ENCODE measurements at places on chromosomes 7 and 10.

DNA sequence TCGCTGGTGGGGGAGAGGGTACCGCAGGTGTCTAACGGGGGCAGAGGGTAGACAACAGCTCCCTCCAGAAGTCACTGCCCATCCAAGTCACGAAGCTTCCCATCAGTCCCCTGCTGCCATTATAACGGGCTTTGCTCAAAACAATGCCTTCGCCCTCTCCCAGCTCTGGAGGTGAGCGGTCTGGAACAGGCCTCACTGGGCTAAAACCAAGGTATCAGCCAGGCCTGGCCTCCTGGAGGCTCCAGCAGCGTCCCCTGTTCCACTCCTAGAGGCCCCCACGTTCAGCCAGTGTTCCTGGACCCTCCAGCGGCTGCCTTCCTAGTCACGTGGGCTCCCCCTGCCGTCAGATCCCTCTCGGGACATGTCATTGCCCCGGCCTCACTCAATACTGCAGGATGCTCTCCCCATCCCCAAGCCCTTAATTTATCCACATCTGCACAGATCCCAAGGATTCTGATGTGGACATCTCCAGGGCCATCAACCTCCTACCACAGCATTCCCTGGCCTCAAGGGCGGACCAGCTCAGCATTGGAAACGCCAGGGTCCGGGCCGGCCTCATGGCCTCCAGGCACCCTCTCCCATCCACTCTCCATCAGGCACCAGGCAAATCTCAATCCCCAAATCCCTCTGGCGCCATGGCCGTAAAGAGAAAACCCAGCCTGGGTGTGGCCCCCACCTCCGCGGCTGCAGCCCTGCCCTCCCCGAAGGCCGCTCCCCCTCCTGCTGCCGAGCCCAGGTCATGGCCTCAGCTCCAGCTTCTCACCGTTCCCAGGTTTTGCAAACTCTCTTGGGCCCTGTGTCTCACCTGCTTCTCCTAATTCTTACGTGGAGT is 104.1 kb upstream of the FAM20C start:
- DNase-seq: no peak

- DNase-seq: peak; percentile 84
Measured at GRCh38 chr10:89431977-89432376, 17.6 kb downstream of the IFIT5 start.

DNA sequence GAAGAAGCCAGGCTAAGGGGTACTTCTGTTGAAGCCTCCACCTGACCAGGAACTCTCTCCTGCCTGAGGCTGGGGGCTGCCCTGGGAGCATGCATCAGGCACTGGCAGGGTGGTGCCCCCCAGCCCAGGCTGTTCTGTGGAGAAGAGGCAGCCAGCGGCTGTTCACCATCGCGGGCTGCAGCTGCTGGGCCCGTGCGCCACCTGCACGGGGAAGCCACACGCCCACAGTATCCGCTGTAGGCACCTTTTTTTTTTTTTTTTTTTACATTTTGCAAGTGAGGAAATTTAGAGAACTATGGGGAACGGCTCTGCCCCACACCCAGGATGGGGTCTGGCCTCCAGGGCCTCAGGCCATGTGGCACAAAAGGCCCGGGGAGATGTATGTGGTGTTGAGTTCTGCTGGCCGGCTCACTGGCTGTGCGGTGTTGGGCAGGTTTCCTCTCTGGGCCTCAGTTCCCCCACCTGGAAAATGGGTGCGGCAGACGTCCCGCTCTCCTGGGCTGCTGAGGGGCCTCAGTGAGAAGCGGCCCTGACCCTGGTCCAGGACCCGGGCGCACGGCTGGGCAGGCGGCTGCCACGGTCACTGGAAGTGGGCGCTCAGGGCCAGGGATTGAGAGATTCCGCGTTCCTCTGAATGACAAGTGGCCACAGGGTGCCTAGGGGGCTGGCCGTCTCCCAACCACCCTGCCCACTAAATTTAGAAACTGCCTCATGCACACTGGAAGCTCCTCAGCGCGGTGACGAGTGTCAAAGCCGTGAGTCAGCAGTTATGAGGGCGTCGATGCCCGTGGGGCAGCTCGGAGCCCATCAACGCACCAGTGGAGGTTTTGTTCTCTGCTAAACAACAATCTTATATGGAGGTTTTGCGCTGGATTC is 8.8 kb upstream of the INTS1 start:
- peak; percentile 30 for DNase-seq

- DNase-seq: no peak
Measured at GRCh38 chr10:102675011-102675665, 30.9 kb downstream of the TRIM8 start.

- DNase-seq: no peak
Measured at GRCh38 chr10:64040781-64041180, 519.6 kb downstream of the REEP3 start.

- DNase-seq: peak; percentile 69
Measured at GRCh38 chr10:100341953-100342626, 4.9 kb upstream of the SCD start.

- no peak for DNase-seq
Measured at GRCh38 chr7:31720366-31720765, 33.4 kb downstream of the PPP1R17 start.

- no peak for DNase-seq
Measured at GRCh38 chr7:74183653-74184450, 9.7 kb downstream of the EIF4H start.

DNA sequence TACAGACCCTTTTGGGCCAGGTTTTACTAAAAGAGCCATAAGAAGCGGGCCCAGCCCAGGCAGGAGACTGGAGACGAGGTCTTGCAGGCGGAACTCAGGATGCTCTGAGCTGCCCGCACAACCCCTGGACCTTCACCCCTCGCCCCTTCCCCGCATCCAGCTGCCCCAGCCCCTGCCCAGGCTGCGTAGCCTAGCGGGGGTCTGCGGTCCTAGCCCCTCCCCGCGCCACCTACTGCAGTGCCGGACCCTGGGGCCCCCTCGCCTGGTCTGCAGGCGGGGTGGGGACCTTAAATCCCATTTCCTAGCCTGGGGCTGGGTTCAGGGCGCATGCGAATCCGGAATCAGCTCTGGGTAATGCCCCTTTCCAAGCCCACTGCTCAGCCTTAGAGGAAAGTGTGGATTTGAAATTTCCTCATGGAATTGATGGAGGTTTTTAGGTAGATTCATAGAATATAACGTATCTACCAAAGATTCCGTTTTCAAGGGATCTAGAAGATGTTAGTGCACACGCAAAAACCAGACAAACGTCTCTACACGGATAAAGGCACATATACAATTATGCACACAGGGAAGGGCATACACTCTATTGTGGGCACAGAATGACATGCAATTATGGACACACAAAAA is 546 bp upstream of the HOXA3 start:
- DNase-seq: no peak

GRCh38 chr10:79179957-79180309 is 111.2 kb downstream of the ZMIZ1 start:
- no peak for DNase-seq

- DNase-seq: no peak
Measured at GRCh38 chr10:85864868-85865526, 501.6 kb downstream of the GRID1 start.

- DNase-seq: no peak
Measured at GRCh38 chr10:9800011-9800410, 1217.7 kb upstream of the CELF2 start.

DNA sequence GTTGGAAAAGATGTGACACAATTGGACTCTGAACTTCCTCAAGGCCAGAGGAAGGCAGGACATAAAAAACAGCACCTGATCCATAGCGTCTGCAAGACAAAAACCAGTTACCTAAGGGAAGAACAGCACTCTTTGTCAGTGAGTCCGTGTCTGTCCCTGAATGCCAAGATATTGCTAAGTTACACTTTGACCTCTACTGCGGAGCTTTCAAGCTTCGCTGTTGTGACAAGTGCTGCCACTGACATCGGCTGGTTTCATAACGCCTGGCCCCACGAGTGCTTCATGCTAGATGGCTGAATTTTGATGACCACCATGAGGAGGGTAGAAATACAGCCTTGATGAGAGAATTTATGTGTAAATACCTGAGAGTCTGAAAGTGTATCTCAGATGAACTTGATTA is 49.7 kb upstream of the JAZF1 start:
- no peak for DNase-seq

GRCh38 chr10:12588091-12588860 is 238.9 kb downstream of the CAMK1D start:
- DNase-seq: no peak

DNA sequence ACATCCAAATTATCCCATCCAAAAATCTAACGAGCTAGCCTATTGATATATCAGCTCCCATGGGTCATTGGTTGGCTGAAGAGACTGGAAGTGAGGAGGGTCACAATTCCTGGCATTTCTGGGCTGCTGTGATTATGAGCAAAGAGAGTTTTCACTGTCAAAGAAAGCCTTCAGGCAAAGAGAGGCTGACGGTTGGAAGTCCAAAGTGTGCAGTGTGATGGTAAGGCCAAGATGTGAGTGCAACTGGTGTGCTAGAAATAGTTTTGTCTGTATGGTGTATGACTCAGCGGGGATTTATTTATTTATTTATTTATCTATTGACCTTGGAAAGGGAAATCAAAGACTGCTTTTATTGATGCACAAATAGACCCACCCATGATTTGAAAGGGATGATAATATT is 75.0 kb downstream of the AASS start:
- DNase-seq: no peak

- peak; percentile 16 for DNase-seq
Measured at GRCh38 chr7:99737726-99738125, 2.7 kb upstream of the CYP3A7 start.

Measured in fibroblast of upper back skin (primary cell).